DND-41 (cell line): ENCODE measurements at places on chromosomes 16 and 17.

- H3K27ac ChIP-seq: no peak overlapping the region
- H3K4me3 ChIP-seq: no peak overlapping the region
- DNase-seq: no peak
Measured at GRCh38 chr16:924063-924462, 46.7 kb downstream of the LMF1 start.

GRCh38 chr16:774086-775001 is 13.8 kb downstream of the MSLN start:
- H3K27me3 ChIP-seq: no peaks in the 10 kb centered on the region
- H3K4me3 ChIP-seq: no peak overlapping the region
- H3K27ac ChIP-seq: no peak overlapping the region
- H3K4me1 ChIP-seq: no peaks in the 10 kb centered on the region

DNA sequence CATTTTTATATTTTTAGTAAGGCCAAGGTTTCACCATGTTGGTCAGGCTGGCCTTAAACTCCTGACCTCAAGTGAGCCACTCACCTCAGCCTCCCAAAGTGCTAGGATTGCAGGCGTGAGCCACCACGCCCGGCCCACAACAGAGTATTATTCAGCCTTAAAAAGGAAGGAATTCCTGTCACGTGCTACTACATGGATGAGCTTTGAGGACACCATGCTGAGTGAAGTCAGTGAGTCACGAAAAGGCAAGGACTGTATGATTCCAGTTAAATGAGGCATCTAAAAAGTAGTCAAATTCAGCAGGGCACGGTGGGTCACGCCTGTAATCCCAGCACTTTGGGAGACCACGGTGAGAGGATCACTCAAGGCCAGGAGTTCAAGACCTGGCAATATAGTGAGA is 9.7 kb downstream of the CSF3 start:
- no peaks in the 10 kb centered on the region for H3K27me3 ChIP-seq
- peaks cover 85% of the 10 kb centered on the region for H3K36me3 ChIP-seq
- no peak overlapping the region for H3K4me3 ChIP-seq

GRCh38 chr16:75222271-75222783 is 3.5 kb downstream of the CTRB1 start:
- no peak for DNase-seq
- no peak overlapping the region for H3K27ac ChIP-seq
- H3K27me3 ChIP-seq: no peaks in the 10 kb centered on the region
- H3K36me3 ChIP-seq: no peaks in the 10 kb centered on the region
- peaks cover 19% of the 10 kb centered on the region for H3K4me1 ChIP-seq
- H3K4me3 ChIP-seq: no peak overlapping the region

DNA sequence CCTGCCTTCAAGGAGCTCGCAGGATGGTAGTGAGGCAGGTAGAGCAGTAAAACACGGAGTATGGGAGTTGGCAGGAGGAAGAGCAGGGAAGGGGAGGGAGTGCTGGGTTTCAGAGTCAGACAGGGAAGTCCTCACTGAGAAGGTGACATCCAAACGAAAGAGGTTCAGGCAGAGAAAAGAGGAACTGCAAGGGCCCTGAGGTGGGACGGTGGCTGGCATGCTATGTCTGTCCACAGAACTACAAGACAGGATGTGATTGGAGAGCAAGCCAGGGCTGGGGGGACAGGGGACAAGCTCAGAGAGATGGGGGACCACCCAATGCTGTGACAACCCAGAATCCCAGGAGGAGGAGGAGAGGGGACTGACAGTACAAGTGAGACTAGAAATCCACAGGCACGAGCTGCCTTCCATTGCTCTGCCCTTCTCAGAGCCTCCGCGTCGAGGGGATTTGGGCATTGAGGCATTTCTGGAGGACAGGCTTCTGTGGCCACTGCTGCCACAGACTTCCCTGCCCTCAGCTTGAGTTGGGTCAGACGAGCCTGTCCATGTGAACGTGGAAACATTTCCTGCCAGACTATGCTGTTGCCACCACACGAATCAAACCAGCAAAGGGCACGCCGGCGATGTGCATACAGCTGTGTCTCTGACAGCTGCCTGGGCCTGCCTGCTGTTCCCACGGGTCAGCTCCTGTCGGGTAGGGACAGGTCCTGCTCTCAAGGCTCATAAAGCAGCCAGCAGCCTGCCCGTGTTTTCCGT is 100.1 kb downstream of the RAB11FIP4 start:
- peaks cover 30% of the 10 kb centered on the region for H3K27me3 ChIP-seq
- DNase-seq: no peak
- H3K27ac ChIP-seq: no peak overlapping the region

DNA sequence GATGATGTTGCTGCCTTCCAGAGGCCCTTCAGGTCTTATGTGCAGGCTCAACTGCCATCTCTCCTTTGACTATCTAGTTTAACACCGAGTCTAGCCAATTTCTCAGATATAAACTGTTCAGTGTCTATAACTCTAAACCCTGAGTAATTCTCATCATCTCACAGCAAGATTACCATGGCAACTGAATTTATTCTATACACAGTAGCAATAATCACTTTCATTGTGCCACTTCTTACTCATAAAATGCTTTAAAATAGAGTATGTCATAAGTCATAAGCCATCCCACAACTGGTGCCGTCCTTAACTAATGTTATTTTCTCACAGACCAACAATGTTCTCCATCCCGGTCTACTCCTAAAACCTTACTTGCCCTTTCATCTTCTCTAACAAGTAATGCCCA is 45.0 kb downstream of the SYNRG start:
- no peaks in the 10 kb centered on the region for H3K4me1 ChIP-seq
- peaks cover 77% of the 10 kb centered on the region for H3K36me3 ChIP-seq
- DNase-seq: no peak
- H3K27me3 ChIP-seq: no peaks in the 10 kb centered on the region

DNA sequence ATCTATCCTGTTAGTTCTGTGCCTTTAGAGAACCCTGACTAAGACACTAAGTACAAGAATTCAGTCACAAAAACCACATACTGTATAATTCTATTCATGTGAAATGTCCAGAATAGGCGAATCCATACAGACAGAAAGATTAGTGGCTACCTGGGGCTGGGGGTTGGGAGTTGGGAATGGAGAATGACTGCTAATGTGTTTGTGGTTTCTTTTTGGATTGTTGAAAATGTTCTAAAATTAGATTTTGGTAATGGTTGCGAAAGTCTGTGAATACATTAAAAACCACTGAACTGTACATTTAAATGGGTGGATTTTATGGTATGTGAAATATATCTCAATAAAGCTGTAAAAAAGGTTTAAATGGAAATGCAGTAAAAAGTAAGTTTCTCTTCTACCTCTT is 80.4 kb upstream of the AKTIP start:
- H3K36me3 ChIP-seq: no peaks in the 10 kb centered on the region
- no peak overlapping the region for H3K4me3 ChIP-seq
- DNase-seq: no peak
- H3K27me3 ChIP-seq: no peaks in the 10 kb centered on the region
- H3K4me1 ChIP-seq: no peaks in the 10 kb centered on the region

- H3K27me3 ChIP-seq: peaks cover 15% of the 10 kb centered on the region
- no peak overlapping the region for H3K4me3 ChIP-seq
Measured at GRCh38 chr17:19454074-19454473, 43.0 kb downstream of the RNF112 start.

DNA sequence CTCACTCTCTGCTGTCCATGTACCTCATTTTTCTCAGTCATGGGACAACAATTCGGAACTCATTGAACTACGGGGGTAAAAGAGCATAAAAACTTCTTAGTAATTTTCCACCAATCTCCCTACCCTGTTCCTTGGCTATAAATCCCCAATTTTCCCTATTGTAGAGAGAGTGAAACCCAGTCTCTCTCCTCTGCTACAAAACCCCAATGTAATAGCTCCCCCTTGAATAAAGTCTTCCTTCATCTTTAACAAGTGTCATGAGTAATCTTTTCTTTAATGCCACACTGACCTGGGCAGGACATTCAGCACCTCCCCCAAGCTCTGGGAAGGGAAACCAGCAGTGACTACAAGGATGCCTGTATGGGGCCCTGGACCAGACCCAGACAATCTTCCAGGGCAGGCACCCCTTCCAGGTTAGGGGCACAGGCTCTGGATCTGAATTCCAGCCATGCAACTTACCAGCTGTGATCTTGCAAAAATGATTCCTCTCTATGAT is 10.2 kb upstream of the EIF1 start:
- H3K4me3 ChIP-seq: no peak overlapping the region
- H3K4me1 ChIP-seq: peaks cover 24% of the 10 kb centered on the region
- H3K27ac ChIP-seq: peak overlapping the region; percentile 84
- DNase-seq: no peak
- H3K27me3 ChIP-seq: no peaks in the 10 kb centered on the region
- H3K36me3 ChIP-seq: no peaks in the 10 kb centered on the region

DNA sequence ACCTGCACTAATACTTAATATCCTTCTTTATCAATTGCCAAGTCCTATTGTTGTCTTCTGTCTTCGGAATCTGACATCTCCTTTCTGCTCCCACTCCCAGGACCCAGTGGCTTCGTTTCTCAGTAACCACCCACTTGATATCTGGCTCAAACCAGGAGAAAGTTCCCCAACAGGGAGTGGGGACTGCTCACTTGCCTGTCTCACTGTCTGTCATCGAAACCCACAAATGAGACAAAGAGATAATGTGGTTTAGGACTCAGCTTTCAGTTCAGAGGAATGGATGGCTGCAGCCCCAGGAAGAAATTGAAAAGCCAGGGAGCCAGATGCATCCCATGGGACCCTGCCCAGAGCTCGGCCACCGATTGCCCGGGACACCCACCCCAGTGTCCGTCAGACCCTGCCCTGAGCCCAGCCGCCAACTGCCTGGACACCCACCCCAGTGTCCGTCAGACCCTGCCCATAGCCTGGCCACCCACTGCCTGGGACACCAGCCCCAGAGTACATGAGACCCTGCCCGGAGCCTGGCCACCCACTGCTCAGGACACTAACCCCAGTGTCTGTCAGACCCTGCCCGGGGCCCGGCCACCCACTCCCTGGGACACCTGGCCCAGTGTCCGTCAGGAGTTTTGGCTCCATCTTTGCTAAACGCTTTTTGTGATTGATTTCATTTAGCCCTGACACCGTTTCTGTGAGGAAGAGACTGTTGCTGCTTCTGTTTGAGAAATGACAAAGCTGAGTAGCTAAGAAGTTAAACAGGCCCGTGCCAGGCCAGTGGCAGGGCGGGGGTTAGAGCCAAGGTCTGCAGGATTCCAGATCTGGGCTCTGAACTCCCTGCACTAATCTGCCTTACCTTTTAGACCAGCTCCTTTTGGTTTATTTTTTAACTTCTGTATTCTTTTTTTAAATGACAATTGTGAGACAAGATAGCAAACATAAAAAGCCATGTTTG is 251.4 kb downstream of the PHKB start:
- no peaks in the 10 kb centered on the region for H3K4me1 ChIP-seq
- no peaks in the 10 kb centered on the region for H3K36me3 ChIP-seq

DNA sequence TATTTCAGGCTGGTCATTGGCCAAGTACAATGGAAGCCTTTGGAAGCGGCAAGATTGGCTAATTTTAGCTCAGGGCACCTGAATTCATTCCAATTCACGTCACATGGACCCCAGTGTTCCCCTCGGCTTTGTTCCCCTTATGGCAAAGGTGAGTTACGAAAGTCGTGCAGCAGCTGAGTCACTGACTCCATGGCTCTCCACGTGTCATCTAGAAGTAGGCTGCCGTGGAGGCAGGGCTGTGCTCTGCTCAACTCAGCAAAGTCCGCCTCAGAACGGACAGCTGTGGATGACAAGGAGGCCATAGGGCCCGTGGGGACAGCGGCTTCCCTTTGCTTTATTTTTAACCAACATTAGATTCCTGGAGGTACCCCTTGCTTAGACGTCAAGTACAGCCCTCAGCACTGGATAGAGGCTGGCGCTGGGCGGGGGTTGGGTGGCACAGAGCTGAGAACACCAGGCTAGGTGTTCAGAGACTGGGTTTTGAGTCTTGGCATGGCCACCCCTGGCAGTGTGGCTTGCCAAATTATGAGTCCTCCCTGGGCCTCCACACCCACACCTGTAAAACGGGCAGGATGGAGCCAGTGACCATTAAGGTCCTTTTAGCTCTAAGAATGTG is 23.6 kb downstream of the ADAD2 start:
- H3K4me1 ChIP-seq: no peaks in the 10 kb centered on the region
- no peak for DNase-seq
- no peak overlapping the region for H3K27ac ChIP-seq

GRCh38 chr17:35588196-35588920 is 1.2 kb downstream of the AP2B1 start:
- H3K4me3 ChIP-seq: peak overlapping the region; percentile 94
- H3K27me3 ChIP-seq: no peaks in the 10 kb centered on the region
- peaks cover 35% of the 10 kb centered on the region for H3K4me1 ChIP-seq
- DNase-seq: no peak
- peaks cover 3% of the 10 kb centered on the region; the same call in 1 of the 2 replicates for H3K36me3 ChIP-seq

GRCh38 chr17:77666462-77666861 is 292.0 kb upstream of the TNRC6C start:
- H3K4me3 ChIP-seq: peak overlapping the region; percentile 55
- peak overlapping the region; percentile 92 for H3K27ac ChIP-seq
- H3K27me3 ChIP-seq: no peaks in the 10 kb centered on the region
- DNase-seq: peak; percentile 26

DNA sequence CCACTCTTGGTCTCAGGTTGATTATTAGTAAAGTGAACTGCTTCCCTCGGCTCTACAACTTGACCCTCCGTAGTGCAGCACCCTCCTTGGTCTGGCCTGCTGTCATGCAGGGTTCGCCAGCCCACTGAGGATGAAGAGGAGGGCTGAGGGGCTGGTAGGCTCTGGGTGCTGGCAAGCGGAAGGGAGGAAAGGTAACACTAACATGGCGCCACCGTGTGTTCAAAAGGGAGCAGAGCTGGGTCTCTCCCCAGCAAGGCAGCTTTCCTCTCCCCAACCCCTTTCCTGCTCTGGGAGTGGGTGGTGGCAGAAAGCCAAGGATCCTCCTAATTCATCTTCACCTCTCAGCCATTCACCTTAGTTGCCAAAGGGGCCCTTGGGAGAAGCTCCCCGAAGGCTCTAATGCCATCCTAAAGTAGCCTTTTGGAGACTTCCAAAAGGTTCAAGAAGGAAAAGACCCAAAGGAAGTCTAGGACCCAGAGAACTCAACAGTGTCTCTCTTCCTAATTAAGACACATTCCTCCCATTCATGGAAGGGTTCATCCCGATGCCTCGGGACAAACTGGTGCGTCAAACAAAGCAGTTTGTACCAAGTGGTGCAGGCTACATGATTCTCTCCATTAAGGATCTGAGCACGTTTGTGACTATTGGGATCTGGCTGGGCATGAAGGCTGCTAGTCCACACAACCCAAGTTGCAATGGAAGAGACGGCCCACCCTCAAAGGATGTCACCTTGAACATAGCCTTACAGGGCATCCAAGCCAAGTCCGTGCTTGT is 90.8 kb upstream of the TOB1 start:
- H3K4me3 ChIP-seq: no peak overlapping the region
- H3K36me3 ChIP-seq: peaks cover 8% of the 10 kb centered on the region; the same call in 1 of the 2 replicates
- H3K4me1 ChIP-seq: peaks cover 8% of the 10 kb centered on the region; the same call in 1 of the 2 replicates
- DNase-seq: peak; percentile 65

GRCh38 chr16:3017794-3018506 is at the start of gene CLDN6:
TSS of gene CLDN6 (minus strand) at chr16:3018183. CDS start at chr16:3016021, 2,162 bp downstream.
- no peaks in the 10 kb centered on the region for H3K36me3 ChIP-seq
- H3K27me3 ChIP-seq: no peaks in the 10 kb centered on the region
- no peak within 1 kb of the TSS for H3K4me3 ChIP-seq
- no peak within 1 kb of the TSS for H3K27ac ChIP-seq

GRCh38 chr16:2757344-2757743 is 4.9 kb downstream of the SRRM2 start:
- no peaks in the 10 kb centered on the region for H3K27me3 ChIP-seq
- no peak overlapping the region for H3K27ac ChIP-seq
- peaks cover 93% of the 10 kb centered on the region for H3K36me3 ChIP-seq
- no peak for DNase-seq
